ENCODE measurements at places on chromosomes 1 and 21.
A peak's percentile ranks its signal among the peaks of the same experiment; 100 is the strongest.

- no peak for DNase-seq
Measured at GRCh38 chr1:231702331-231702730, 75.7 kb downstream of the DISC1 start.

GRCh38 chr1:245855846-245856730 is 651.0 kb downstream of the SMYD3 start:
- DNase-seq: no peak

DNA sequence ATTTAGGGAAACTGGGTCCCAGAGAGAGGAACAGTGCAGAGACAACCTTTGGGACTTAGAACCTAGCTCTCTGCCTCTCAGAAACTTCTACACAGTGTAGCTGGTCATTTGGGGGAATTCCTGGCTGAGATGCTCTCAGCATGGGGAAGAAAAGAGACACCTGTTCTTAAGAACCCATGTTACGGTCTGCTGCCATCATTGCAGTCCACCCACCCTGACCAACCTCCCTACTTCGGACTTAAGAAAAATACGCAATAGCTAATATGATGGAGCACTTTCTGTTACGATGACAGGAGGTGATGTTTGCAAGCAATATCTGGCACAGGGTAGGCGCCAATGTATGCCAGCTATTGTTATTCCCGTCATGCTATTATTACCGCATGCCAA is 177.9 kb downstream of the IGSF21 start:
- no peak for DNase-seq

GRCh38 chr1:171935664-171936063 is 94.4 kb downstream of the DNM3 start:
- no peak for DNase-seq

- no peak for DNase-seq
Measured at GRCh38 chr1:214316593-214316992, 35.6 kb downstream of the SMYD2 start.

GRCh38 chr21:38631206-38631605 is 132.9 kb upstream of the ERG start:
- no peak for DNase-seq

DNA sequence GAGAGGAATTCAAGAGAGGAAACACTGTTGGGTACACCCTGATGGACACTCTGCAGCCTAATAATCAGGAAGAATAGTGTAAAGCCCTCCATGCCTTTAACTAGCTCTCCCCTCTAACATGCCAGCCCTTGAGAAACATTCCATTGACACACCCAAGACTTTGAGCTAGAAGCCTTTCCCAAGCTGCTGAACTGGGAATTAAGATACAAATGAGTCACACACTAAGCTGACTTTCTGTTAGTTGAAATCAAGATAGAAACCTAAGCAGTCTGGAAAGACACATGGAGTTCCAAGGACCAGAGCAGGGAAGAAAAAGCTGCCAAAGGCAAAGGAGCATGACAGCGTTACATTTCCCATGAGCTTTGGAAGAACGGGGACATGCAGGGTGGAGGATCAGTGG is 380.8 kb downstream of the NPHP4 start:
- DNase-seq: no peak

DNA sequence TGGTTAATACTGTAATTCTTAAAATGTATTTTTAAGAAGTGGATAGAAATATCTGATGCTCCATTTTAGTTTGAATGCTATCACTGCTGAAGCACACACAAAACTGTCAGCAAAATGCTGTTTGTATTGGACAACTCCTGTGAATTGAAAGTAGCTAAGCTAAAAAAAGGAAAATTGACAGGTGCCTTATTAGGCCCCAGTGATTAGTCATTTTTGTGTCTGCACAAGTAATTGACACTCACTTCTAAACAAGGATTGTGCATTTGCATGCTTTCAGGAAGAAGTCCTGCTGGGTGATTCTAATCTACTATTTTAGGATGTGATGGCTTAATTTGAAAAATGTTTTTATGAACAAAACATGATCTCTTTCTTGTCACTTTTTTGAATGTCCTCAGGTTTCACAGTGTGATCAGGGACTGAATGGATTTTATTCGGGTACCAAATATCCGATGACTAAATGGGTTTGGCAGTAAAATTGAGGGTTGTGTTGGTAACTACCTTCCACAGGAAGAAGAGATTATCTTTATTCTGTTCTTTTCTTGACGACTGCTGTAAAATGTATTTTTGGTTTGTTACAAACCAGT is 13.0 kb upstream of the MAP3K7CL start:
- DNase-seq: no peak

- DNase-seq: no peak
Measured at GRCh38 chr1:209620487-209620884, 31.7 kb downstream of the LAMB3 start.

- DNase-seq: no peak
Measured at GRCh38 chr1:181674617-181675016, 191.3 kb downstream of the CACNA1E start.

- no peak for DNase-seq
Measured at GRCh38 chr1:69175053-69175452, 392.7 kb upstream of the LRRC7 start.

GRCh38 chr1:170618421-170618820 is 45.5 kb upstream of the PRRX1 start:
- no peak for DNase-seq

GRCh38 chr21:45818904-45819285 is 162.7 kb upstream of the COL6A1 start:
- DNase-seq: peak; percentile 93

DNA sequence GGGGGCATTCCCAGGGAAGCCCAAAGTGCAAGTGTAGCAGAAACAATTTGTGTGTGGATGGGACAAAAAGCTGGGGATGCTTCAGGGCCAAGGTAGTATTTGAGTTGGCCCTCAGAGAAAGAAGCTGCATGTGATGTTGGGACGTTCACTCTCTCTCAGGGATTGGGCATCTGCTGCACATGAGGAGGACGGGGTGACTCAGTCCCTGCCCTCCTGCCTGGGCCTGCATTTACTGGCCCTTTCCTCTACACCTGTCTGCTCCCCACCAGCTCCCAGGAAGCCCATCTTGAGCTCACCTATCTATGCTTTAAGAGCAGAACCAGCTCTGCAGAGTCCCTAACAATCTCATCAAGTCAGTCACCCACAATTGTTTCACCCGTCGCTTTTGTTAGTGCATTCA is 23.5 kb upstream of the MPZL1 start:
- DNase-seq: no peak

DNA sequence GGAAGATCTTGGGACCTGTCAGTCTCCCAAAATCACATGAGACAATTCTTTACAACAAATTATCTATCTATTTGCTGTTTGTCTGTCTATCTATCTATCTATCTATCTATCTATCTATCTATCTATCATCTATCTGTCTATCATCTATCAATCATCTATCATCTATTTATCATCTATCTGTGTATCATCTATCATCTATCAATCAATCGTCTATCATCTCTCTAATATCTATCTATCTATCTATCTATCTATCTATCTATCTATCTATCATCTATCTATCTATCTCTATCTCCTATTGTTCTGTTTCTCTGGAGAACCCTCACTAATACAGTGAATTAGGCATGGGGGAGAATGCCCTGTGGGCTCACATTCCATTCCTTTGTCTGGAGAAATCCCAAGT is 73.3 kb upstream of the HMGB4 start:
- no peak for DNase-seq

GRCh38 chr1:165073185-165074007 is 283.1 kb downstream of the LMX1A start:
- DNase-seq: no peak

DNA sequence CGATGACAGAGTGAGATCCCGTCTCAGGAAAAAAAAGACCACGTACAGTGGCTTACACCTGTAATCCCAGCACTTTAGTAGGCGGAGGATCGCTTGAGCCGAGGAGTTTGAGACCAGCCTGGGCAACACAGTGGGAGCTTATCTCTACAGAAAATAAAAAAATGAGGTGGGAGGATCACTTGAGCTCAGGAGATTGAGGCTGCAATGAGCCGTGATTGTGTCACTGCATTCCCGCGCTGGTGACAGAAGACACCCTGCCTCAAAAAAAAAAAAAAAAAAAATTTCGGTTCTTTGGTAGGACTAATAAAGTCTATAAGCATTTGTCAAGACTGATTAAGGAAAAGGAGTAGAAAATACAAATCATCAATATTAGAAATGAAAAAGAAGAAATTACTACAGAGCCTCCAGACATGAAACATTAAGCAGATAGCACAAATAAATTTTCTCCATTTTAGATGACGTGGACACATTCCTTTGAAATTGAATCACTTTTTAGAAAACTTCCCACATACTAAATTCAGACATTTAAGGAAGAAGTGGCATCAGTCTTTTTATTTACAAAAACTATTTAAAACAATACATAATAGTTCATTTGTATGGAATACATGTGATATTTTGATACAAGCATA is 30.4 kb downstream of the MORC3 start:
- no peak for DNase-seq

GRCh38 chr1:53946252-53947171 is at the start of gene LRRC42:
TSS of gene LRRC42 (plus strand) at chr1:53946350. CDS start at chr1:53952000, 5,650 bp downstream.
- DNase-seq: peak; percentile 92

DNA sequence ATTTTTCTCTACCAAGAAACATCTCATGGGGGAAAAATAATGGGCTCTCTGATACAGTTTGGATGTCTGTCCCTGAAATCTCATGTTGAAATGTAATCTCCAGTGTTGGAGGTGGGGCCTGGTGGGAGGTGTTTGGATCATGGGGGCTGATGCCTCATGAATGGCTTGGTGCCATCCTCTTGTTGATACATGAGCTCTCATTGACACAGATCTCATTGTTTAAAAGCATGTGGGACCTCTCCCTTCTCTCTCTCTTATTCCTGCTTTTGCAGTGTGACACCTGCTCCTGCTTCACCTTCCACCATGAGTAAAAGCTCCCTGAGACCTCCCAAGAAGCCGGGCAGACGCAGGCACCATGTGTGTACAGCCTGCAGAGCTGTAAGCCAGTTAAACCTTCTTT is 332.5 kb upstream of the NRIP1 start:
- DNase-seq: no peak

DNA sequence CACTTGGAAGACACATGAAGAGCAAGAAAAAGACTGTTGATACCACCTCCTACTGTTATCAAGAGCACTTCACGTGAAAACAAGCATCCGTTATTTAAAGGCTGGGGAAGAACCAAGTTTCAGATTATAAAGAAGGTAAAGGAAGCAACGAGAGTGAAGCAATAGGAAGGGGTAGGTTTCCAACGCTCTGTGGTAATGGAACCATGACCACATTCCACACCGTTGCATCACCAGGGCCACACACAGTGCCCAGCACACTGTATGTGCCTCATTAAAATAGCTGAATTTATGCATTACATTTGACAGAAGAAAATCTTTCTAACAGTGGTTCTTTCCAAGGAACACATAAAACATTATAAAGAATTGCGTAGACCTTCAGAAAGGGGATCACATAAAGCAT is 435.8 kb downstream of the MRPL39 start:
- no peak for DNase-seq

- DNase-seq: peak; percentile 66
Measured at GRCh38 chr1:180131510-180131909, 23.2 kb upstream of the QSOX1 start.

- DNase-seq: no peak
Measured at GRCh38 chr1:192506741-192507155, 68.8 kb upstream of the RGS1 start.

- DNase-seq: no peak
Measured at GRCh38 chr1:30063621-30064280, 659.6 kb downstream of the MATN1 start.

DNA sequence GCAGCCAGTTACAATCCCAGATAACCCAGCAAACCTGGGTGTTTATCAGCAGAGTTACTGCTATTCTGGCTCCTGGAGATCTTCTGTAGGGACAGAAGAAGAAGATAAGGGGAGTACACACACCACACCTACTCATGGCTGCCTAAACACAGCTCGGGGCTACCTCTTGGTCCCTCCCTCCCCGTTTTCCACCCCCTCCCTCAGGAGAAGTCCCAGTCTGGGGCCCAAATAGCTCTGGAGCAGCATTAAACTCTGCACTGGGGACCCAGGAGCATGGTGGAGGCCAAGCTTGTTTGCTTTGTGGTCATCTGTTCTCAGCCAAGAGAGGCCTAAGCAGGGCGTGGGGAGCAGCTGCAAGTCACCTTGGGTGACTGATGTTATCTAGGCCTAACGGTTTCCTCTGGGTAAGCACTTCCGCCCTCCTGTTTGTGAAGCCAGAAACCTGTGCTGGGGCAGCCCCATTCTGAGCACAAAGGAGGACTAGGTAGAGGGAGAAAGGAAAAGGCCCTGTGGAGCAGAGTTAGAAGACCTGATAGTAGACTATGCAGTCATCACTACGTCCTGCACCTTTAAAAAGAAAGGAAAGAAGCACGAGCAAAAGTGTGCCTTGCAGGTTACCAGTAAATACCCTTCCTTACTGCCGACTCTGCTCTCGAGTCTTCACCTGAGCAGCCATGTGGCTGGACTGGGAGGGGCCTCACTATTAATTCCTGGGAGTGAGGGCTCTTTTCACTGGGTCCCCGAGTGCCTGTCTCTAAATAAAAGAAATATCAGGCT is 2.0 kb upstream of the RCSD1 start:
- peak; percentile 83 for DNase-seq

DNA sequence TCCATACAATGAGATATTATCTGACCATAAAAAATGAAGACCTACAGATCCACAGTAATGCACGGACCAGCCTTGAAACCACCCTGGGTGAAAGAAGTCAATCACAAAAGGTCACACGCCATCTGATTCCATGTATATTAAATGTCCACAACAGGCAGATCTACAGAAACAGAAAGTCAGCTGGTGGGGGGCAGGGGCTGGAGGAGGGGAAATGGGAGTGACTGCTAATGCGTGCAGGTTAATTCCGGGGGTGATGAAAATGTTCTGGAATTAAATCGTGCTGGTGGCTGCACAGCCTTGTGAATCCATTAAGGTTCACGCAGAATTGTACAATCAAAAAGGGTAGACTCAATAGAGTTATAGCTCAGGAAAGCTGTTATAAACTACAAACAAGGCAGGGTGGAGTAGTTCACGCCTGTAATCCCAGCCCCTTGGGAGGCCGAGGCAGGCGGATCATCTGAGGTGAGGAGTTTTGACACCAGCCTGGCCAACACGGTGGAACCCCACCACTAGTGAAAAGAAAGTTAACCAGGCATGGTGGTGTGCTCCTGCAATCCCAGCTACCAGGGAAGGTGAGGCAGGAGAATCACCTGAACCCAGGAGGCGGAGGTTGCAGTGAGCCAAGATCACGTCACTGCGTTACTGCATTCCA is 32.3 kb downstream of the ACOT7 start:
- DNase-seq: no peak

GRCh38 chr21:22536509-22536908 is 1538.3 kb downstream of the NCAM2 start:
- DNase-seq: no peak

- peak; percentile 44 for DNase-seq
Measured at GRCh38 chr1:204190212-204191211, 5.8 kb downstream of the KISS1 start.
